ENCODE measurements at places on chromosomes 1 and 21. TPM values are rescaled to one million over a fixed set of nuclear protein-coding genes. Genes with fewer than 3 reads are reported as not detected.

RYR2 gene
- total RNA-seq: not detected

FMO3 gene
- not detected for total RNA-seq

IGFN1 gene
- total RNA-seq: 0.54 TPM

VAV3 gene
- total RNA-seq: 8.8 TPM

FAM229A gene
- total RNA-seq: 3.4 TPM

NT5C1A gene
- not detected for total RNA-seq

PRAMEF12 gene
- total RNA-seq: 0.21 TPM

SPRR1B gene
- total RNA-seq: 0.63 TPM

GLMN gene
- 4.3 TPM for total RNA-seq

PLXNA2 gene
- 6.9 TPM for total RNA-seq

ETV3L gene
- not detected for total RNA-seq

LCK gene
- total RNA-seq: 10.3 TPM

MAP3K6 gene
- total RNA-seq: 8.6 TPM

MIGA1 gene
- 14.5 TPM for total RNA-seq

SLAMF1 gene
- total RNA-seq: not detected

LAX1 gene
- not detected for total RNA-seq

C1orf94 gene
- total RNA-seq: not detected

PCBP3 gene
- total RNA-seq: 1.3 TPM

TNFAIP8L2 gene
- total RNA-seq: not detected

PODN gene
- total RNA-seq: not detected

INSRR gene
- total RNA-seq: not detected

HAO2 gene
- total RNA-seq: not detected

SPRR5 gene
- not detected for total RNA-seq

AMY1C gene
- not detected for total RNA-seq

HMGCS2 gene
- total RNA-seq: not detected

PRAMEF20 gene
- not detected for total RNA-seq

SHISA4 gene
- total RNA-seq: 22.6 TPM

ABCG1 gene
- total RNA-seq: 5.4 TPM

KIF21B gene
- total RNA-seq: 18.4 TPM

PGBD5 gene
- 54.0 TPM for total RNA-seq
